T-helper 22 cell (primary cell): ENCODE measurements at places on chromosomes 3 and 15.

- no peak for DNase-seq
Observed at GRCh38 chr3:174198199-174198598, 660.9 kb upstream of the NAALADL2 start.

- no peak for DNase-seq
Observed at GRCh38 chr15:71515375-71516186, 294.8 kb upstream of the NR2E3 start.

DNA sequence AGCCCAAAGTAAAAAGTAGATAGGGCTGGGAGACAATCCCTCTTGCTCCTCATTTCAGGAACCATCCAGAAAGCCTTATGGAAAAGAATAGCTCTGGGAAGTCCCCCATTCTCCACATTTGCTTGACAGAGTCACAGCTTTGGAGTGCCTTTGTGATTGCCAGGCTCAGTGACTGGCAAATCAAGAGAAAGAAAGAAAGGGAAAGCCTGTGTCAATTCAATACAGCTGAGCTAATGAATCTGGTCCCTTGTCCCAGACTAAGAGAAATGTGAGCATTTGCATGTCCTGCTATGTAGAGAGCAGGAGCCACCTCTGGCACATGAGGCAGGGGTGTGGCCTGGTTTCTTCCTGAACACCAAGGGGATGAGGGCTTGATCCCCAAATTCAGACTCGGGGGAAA, 14.9 kb upstream of the CTNNB1 start:
- DNase-seq = no peak

- no peak for DNase-seq
Observed at GRCh38 chr3:134407239-134407625, 33.0 kb upstream of the AMOTL2 start.

DNA sequence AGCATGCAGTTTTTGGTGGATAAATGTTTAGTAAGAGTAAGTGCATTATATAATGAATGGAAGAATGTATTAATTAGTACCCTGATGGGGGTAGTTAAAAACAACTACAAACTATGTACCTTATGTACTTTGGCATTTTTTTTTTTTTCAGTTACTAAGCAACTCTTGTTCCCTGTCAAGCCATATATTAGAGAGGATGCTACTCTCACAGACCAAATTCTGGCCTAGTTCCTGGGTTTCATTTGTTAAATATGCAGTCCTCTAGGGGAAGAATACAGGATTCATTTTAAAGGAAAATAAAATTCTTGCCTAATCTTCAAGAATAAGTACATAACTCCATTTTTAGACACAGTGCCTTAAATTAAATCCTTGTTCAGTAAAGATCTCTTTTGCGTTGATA, 16.9 kb downstream of the FAM98B start:
- no peak for DNase-seq

DNA sequence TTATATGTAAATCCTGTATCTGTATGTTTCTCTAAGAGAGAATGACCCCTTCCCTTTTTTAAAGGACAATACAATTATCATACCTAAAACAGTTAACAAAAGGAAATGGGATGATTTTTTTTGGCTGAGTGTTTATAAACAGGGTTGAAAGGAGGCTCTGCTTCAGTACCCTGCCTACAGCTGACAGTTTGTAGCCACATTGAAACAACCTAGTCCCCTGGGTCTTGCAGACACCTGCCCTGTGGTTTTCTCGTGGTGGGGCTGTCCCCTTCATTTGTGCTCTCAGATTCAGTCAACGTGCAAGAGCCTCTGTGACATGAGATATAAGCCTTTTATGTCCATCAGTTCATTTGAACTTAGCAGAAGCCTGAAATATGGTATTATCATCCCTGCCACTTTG, 2.3 kb upstream of the HMCES start:
- no peak for DNase-seq

- DNase-seq = no peak
Observed at GRCh38 chr3:32428092-32429068, 36.7 kb downstream of the CMTM7 start.

- DNase-seq = peak; percentile 62
Observed at GRCh38 chr15:75452364-75452864, 924 bp upstream of the SIN3A start.

DNA sequence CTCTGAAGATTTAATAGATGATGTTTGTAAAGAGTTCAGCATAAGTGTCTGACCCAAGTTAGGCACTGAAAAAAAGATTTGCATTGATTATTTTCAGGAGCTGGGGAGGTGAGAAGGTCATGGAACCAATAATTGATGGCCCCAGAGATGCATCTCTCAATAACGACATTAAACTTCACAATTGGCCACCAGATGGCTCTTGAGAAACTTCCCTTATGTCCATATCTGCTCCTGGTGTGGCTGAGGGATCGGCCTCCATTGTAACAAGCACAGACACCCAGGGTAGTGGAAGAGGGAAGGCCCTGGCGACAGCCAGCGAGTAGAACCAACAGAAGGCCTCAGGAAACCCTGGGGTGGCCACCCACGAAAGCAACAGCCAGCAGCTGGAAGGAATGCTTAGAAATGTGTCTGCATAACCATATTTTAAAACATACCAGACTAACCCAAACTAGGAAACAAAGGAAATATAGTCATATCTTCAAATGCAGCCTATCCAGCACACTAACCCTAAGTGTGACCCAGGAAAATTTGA, 536.7 kb downstream of the SOX2 start:
- no peak for DNase-seq
